ENCODE measurements at places on chromosomes 5 and 9. TPM values are rescaled to one million over a fixed set of nuclear protein-coding genes. Genes with fewer than 3 reads are reported as not detected.

OR13C8 gene
- polyA plus RNA-seq: not detected

BNC2 gene
- 0.21 TPM for polyA plus RNA-seq

ITK gene
- polyA plus RNA-seq: 0.73 TPM

HMGCS1 gene
- 18.2 TPM for polyA plus RNA-seq

GBGT1 gene
- 0.10 TPM for polyA plus RNA-seq

IL33 gene
- polyA plus RNA-seq: not detected

PAEP gene
- polyA plus RNA-seq: not detected

ARSI gene
- polyA plus RNA-seq: not detected
